ENCODE measurements at places on chromosomes 7 and 10. TPM values are rescaled to one million over a fixed set of nuclear protein-coding genes. Genes with fewer than 3 reads are reported as not detected.

The NEUROG3 gene
- total RNA-seq: not detected

The CDC14C gene
- total RNA-seq: not detected

The TAS2R5 gene
- total RNA-seq: not detected

The DKK1 gene
- 2,048 TPM for total RNA-seq

The CYP3A5 gene
- total RNA-seq: 0.38 TPM

The FEZF1 gene
- not detected for total RNA-seq

The SPOCK2 gene
- total RNA-seq: not detected

The RRP12 gene
- total RNA-seq: 36.3 TPM

The HMX2 gene
- not detected for total RNA-seq

The EFCAB10 gene
- not detected for total RNA-seq

The HGF gene
- total RNA-seq: 0.74 TPM

The ELN gene
- total RNA-seq: 4.7 TPM

The HABP2 gene
- total RNA-seq: not detected

The NAT16 gene
- not detected for total RNA-seq

The EEF1AKMT2 gene
- total RNA-seq: 18.1 TPM

The ACTL6B gene
- total RNA-seq: not detected

The CTAGE8 gene
- total RNA-seq: not detected

The GIMAP4 gene
- not detected for total RNA-seq

The SYT15B gene
- 0.52 TPM for total RNA-seq

The ST7 gene
- 13.5 TPM for total RNA-seq

The OR6V1 gene
- not detected for total RNA-seq

The GJD4 gene
- total RNA-seq: not detected

Measured in HFFc6 (cell line).